ENCODE measurements at places on chromosomes 5 and 9. TPM values are rescaled to one million over a fixed set of nuclear protein-coding genes. Genes with fewer than 3 reads are reported as not detected.

DNA sequence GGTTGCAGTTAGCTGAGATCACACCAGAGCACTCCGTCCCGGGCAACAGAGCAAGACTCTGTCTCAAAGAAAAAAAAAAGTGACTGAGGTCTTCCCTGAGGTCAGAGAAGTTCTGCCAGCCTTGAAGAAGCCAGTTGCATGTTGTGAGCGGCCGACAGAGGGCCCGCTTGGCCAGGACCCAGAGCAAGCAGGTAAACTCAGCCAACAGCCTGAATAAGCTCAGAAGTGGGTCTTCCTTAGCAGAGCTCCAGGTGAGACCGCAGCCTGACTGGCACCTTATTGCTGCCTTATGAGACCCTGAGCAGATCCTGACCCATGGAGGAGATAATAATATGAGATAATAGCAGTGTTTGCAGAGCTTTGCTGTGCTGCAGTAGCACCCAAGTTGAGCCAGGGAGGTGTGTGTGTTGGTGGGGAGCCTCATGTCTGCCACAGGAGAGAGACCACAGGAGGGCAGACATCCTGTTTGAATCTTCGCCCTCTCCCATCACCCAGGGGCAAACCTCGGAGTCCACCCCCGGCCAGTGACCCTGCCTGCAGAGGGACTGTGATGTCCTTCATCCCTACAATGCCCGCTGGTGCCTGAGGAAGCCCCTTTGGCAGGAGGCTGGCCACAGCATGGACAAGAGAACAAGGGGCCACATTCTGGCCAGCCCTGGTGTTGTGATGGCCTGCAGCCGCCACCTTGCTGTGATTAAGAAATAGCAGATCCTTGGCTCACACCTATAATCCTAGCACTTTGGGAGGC, 10.8 kb upstream of the BARX1 start:
- DNase-seq = no peak

RAD1 gene
- total RNA-seq = 27.3 TPM

IL13 gene
- total RNA-seq = not detected

GRCh38 chr9:124782661-124783574, 6.0 kb downstream of the OLFML2A start:
- DNase-seq = no peak

DNA sequence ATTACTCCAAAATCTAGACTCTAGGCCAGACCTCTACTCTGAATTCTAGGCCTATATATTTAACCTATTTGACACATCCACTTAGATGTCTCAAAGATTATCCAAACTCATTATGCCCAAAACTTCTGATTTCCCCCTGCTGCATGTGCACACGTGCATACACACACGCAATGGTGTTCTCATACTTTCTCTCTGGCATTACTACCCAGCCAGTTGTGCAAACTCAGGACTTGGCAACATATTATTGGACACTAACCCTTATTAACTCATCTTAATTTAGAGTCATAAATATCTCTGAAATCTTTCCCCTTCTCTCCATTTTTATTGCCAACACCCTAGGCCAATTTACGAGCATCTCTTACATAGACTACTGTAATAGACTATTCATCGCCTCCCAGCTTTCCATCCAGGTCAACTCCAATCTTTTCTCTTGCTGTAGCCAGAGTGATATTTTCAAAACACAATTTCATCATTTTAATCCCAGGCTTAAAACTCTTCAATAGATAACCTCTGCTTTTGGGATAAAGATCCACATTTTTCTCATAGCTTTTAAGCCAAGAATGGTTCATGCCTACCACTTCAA, 141.2 kb upstream of the VLDLR start:
- no peak for DNase-seq

Data from left cardiac atrium (tissue), 4 donors.